ENCODE measurements at places on chromosomes 1 and 21.

- no peak for DNase-seq
Observed at GRCh38 chr1:29282135-29282923, 46.0 kb downstream of the PTPRU start.

DNA sequence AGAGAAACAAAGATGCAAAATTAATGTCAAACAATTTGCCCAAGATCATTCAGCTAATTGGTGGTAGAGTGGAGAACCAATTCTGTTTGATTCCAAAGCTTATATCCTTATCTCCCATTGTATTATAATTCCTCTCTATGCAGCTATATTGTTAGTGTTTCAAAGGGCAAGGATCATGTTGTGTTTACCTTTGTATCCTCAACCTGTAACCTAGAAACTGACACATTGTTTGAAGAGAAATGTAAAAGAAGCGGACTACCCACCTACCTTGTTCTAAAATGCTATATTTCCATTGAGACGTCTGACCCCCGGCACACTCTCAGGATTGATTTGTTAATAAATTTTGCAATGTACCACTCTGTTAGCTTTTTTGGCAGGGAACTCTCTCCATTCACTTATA, 9.3 kb downstream of the RAVER2 start:
- no peak for DNase-seq

DNA sequence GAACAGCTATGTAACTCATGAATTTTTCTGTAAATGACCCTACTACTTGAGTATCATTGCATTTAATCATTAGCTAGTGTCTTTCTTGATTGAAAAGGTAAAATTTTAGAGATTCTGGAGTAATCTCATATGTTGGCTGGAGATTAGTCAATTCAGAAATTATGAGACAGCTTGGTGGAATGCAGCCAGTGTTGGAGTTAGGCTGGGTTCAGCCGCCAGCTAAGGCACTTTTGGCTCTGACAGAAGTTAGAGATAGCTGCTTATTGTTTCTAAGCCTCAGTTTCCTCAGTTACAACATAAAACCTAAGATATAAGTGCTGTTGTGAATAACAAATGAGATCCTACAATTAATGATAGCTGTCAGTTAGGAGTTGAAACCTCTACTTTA, 49.4 kb downstream of the TBCE start:
- no peak for DNase-seq

DNA sequence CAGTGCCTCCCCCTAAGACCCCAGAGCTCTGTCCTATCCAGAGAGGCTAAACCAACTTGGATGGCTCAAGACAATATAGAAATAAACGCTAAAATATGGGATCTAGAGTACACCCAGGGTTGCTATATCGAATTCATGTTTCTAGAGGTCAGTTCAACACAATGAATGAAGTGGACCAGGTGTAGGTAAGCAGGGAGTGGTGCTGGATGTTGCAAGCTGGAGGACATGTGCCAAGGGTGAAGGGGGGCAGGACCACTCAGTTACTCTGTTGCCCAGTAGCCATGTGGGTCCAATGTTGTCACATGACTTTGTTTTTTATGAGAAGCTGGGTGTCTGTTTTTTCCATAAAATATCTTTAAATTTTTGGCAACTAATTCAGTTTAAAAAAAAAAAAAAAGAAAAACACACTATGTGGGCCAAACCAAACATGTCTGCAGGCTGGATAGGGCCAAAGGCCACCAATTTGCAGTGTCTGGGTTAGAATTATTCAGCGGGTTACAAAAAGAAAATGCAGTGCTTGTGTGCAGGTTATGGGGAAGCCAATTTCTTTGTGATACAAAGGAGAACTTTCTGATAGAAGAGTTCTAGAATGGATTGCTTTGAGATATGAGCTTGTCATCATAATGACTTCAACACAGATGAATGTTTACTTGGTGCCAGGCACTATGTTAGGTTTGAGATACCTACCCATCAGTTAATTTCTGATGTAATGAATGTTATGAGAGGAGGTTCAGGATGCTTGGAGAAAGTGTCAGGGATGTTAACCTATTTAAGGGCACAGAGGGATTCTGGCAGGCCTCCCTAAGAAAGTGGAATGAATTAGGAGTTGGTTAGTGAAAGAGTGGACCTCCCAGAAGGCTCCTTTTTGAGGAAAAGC, 8.9 kb downstream of the CACHD1 start:
- no peak for DNase-seq

- DNase-seq = no peak
Observed at GRCh38 chr1:1973716-1974642, 29.6 kb downstream of the CFAP74 start.

DNA sequence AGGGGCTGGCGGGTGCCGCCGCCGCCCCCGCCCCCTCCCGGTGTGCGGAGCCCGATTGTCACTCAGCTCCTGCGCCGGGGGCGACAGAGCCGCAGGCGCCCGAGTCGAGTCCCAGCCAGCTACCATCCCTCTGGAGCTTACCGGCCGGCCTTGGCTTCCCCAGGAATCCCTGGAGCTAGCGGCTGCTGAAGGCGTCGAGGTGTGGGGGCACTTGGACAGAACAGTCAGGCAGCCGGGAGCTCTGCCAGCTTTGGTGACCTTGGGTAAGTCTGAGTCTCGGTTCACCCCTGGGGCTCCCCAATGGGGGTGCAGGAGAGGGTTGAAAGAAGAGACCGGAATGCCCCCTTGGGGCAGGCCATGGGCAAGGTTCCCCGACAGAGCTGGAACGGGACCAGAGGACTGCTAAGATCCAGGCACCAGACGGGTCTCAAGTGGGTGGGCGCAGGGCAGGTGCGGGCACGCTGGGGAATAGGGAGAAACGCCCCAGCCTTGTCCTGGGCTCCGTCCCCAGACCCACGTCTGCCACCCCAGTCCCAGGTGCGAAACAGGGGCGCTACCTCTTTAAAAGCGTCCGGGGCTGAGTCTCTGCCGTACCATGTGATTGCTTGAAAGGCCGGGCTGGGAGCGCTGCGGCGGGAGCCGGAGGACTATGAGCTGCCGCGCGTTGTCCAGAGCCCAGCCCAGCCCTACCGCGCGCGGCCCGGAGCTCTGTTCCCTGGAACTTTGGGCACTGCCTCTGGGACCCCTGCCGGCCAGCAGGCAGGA, at the start of gene ADORA1:
Gene ADORA1 (plus strand): TSS at position 61 of the 765 bp plus-strand sequence. CDS start 1,116 bp downstream, outside the sequence.
- DNase-seq = no peak

GRCh38 chr1:197632005-197632404, 143.3 kb downstream of the DENND1B start:
- no peak for DNase-seq

DNA sequence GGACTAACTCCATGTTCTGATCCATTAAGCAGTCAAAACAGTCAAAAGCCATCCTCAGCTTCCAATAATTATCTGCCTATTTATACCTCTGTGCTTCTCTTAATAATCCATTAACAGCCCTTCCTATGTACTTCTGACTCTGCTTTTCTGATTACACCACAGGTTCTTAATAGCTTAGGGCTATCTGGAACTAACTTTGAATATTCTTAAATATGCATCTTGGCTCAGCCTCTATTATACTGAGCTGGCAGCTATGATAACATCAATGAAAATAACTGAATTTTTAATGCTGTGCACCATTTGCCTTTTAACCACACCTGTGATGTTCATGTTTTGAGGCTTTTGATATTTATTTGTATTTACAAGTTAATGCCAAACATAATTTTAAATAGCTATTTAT, 175.9 kb downstream of the DPYD start:
- DNase-seq = no peak

DNA sequence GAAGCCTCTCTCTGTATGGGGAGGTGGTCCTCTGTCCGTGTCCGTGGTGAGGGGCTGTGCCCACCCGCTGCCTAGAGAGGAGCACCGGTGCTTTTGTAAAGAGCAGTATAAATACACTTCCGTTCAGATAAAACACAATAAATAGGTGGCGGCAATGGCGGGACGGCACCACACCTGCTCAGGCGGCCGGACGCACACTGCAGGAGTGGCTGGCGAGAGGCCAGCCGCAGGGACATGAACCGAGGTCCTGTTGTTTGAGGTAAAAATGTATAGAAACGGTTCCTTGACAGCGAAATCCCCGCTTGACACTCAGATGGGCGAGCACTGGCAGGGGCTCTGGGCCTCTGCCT, 40.8 kb downstream of the KRTAP10-1 start:
- DNase-seq = no peak

GRCh38 chr1:112332176-112333150, 63.6 kb upstream of the CTTNBP2NL start:
- DNase-seq = no peak

DNA sequence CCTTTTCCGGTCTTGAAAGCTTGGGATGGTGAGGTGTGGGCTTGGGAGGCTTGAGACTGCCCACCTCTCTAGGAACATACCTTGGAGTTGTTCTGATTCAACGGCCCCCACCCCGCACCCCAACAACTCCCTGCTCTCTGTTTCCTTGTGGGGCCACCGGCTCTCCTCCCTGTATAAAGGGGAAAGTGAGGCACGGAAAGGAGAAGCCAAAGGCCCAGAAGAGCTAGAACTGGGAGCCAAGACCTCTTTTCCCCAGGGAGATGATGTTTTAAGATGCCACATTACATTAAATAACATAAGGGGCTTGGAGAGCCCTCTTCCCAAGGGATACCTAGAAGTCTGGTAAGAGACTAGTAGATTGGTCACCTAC, 1.2 kb upstream of the DLGAP3 start:
- DNase-seq = no peak

DNA sequence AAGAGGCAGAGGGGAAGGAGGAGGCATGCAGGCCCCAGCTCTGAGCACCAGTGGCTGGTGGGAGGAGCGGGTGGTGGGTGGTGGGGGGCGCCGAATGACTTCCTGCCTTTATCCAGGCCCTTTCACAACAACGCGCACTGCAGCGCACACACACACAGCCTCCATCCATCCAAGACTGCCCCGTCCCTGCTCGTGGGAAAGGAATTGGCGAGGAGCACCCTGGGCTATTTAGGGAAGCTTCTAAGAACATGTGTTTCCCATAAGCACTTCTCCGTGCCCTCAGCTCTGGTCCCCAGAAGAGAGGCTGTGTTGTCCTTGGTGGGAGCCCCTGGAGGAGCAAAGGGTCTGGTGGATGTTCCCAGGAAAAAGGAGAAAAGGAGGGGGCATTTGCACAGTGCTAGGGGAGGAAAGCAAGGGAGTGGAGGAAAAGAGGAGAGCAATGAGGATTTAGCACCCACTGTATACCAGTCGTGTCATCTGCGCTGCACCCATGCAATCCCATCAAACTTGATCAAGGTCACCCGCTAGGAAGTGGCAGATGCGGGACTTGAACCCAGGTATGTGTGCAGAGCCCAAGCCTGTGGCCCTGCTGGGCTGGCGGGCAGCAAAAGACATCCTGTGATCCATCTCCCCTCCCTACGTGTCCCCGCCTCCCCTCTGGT, 28.1 kb downstream of the EPHA2 start:
- no peak for DNase-seq
